ENCODE measurements at places on chromosomes 2 and 18.

- no peak for DNase-seq
Measured at GRCh38 chr2:11175293-11175795, 20.1 kb downstream of the SLC66A3 start.

GRCh38 chr2:130823171-130823885, 13.4 kb upstream of the ARHGEF4 start:
- DNase-seq = no peak

- DNase-seq = no peak
Measured at GRCh38 chr2:168562971-168563370, 106.9 kb downstream of the CERS6 start.

GRCh38 chr2:157363612-157364101, 38.0 kb upstream of the ERMN start:
- no peak for DNase-seq

DNA sequence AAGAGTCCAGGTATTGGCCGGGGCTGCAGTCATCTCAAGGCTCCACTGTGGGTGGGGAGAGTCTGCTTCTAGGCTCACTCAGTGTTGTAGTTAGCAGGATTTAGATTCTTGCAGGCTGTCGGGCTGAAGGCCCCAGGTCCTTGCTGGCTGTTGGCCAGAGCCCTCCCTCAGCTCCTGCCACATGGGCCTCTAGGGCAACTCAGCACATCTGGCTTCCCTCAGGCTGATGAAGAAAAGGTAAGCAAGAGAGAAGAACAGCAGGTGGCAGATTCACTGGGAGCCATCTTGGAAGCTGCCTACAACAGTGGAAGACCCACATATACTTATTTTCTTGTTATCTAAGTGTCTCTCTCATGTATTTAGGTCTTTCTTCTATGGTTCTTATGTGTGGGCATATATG, 4.3 kb downstream of the MRPS9 start:
- no peak for DNase-seq
